ENCODE measurements at places on chromosomes 6 and 20.

DNA sequence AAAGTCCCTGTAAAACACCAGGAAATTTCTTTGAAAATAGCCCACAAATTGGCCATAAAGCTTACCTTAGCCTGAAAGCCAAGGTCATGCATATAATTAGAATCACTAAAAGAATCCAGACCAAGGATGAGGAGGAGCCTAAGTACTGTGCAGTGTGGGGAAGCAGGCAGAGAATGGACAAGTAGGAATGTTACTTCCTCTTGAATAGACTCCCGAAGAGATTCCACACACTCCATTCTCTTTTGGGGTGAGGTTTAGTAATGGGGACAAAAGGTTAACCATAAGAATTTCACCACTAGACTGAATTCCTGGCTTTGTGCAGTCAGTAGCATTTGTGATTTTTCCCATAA lies 27.5 kb upstream of the MARCKS start:
- DNase-seq = no peak

DNA sequence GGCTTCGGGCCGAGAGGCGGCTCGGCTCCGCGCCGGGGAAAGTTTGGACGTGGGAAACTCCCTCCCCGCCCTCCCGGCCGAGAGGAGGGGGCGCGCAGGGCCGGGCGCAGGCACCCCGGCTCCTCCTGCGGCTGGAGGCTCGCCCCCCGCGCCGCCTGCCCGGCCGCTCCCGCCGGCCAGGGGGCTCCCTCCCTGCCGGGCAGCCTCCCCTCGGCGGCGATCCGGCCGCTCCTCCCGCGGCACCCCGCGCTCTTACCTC lies 370 bp downstream of the CDH22 start:
- DNase-seq = no peak

- no peak for DNase-seq
Measured at GRCh38 chr6:14790976-14791375, 454.9 kb upstream of the JARID2 start.

GRCh38 chr20:3465301-3465700 lies 5.5 kb upstream of the ATRN start:
- no peak for DNase-seq

DNA sequence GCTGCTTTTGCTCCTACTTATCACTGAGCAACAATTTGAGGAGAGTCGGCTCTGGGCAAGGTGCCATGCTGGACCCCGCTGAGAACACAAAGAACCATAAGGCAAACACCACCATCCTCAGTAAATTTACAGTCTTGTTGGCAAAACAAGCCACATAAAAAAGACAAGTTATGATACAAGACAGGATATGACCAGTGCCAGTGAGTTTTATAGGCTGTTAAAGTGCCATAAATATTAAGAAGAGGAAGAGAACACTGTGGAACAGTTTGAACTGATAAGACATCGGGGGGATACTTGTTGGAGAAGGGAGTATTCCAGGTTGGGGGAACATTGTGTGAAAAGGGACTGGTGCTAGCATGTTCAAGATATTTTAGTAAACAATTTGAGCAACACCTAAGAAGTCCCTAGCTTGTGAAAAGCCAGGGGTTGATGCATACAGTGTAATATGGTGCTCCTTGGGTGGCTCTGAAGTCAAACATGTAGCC lies 25.3 kb upstream of the RIPOR2 start:
- no peak for DNase-seq

DNA sequence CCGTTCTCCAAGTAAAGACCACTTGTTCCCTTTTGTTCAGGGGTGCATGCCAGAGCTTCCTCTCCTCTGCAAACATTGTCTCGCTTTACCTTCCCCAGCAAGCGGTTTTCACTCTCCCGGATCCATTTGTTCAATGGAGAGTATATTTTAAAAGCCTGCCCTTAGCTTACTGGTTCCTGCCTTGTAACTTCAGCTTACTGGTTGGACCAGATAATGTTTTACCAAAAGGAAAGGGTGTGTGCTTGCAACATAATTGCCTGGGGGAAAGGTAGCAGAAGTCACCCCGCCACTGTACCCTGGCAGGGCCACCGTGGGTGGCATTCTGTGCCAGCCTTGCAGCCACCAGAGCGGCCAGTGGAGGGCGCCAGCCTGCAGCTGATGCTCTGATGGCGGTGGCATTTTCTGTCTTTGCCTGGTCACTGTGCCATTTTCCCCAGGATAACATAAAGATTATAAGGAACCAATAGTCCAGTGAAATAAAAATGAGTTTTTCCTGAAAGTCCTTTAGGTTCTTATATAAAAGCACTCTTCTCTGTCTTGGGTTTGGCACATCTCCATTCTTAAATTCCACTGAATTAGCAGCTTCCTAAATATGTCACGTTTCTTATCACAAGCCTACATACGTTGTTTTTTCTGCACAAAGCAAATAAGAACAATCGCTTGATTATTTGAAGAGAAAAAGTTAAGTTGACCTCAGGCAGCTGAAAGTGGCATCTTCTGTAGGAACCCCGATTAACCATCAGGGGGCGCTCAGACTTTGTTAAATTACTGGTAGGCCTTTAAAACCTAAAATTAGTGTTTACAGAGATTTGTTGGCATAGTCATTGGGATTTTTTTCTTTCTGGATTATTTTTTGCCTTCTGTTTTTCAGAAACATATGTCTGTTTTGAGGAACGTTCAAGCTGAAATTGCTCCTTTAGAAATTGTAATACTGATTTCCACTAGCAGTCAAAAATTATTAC lies 67.4 kb upstream of the XRN2 start:
- no peak for DNase-seq

GRCh38 chr6:110432285-110432900 lies 17.0 kb upstream of the DDO start:
- DNase-seq = no peak

DNA sequence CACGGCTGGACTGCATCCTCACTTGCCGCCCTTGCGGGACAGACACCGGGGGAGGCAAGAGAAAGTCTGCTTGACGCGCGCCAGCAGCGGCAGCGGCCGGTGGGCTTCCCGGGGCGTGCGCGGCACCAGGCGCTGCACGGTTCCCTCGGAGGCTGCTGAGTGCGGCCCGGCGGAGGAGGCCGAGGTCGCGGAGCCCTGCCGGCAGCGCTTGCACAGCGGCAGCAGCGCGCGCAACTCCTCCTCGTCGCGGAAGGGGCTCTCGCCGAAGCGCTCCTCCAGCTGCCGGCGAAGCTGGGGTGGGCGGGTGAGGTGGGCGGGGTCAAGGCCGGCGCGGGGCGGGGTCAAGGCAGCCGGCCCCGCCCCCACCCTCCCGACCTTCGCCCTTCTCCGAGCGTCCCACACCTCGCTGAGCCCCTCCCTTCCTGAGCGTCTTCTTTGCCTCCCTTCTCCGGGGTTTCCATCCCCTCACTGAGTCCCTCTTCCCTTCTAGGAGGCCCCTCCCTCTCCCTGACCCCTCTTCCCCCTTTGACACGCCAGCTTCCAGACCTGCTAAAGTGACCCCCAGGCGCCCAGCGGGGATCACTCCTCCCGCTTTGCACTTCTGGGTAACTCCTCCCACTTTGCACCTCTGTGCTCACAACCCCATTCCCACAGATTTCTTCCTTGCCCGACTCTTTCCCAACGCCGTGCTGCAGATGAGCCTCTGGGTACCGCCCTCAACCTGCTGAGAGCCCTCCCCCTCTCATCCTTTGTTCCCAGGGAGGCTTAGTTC lies 8.8 kb downstream of the DUSP15 start:
- no peak for DNase-seq

GRCh38 chr6:40630051-40630450 lies 42.9 kb upstream of the LRFN2 start:
- no peak for DNase-seq

DNA sequence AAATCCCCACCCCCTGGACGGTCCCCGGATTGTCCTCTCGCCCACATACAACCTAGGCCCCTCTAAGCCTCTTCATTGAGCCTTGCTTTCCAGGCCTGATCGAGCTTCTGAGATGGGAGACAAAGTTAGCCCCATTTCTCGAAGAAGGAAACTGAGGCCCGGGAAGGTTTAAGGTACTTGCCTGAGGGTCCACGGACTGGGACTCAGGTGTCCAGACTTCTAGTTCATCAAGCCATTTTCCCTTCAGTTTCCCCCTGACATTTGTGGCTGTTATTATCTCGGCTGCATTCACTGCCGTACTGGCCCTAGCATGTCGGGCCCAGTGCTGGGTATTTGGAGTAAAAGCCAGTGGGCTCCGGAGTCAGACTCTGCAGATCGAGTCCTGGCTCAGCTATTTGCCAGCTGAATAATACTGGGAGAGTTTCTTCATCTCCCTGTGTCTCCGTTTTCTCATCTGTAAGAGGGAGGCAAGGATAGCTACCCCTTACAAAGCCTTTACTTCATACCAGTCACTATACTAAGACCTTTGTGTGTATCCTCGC lies 633 bp downstream of the RPRD1B start:
- DNase-seq = no peak

GRCh38 chr6:162271922-162272321 lies 455.6 kb downstream of the PRKN start:
- no peak for DNase-seq

- DNase-seq = no peak
Measured at GRCh38 chr6:52519618-52520017, 57.2 kb downstream of the TRAM2 start.

GRCh38 chr20:63692436-63693082 lies 3.9 kb upstream of the TNFRSF6B start:
- DNase-seq = no peak

DNA sequence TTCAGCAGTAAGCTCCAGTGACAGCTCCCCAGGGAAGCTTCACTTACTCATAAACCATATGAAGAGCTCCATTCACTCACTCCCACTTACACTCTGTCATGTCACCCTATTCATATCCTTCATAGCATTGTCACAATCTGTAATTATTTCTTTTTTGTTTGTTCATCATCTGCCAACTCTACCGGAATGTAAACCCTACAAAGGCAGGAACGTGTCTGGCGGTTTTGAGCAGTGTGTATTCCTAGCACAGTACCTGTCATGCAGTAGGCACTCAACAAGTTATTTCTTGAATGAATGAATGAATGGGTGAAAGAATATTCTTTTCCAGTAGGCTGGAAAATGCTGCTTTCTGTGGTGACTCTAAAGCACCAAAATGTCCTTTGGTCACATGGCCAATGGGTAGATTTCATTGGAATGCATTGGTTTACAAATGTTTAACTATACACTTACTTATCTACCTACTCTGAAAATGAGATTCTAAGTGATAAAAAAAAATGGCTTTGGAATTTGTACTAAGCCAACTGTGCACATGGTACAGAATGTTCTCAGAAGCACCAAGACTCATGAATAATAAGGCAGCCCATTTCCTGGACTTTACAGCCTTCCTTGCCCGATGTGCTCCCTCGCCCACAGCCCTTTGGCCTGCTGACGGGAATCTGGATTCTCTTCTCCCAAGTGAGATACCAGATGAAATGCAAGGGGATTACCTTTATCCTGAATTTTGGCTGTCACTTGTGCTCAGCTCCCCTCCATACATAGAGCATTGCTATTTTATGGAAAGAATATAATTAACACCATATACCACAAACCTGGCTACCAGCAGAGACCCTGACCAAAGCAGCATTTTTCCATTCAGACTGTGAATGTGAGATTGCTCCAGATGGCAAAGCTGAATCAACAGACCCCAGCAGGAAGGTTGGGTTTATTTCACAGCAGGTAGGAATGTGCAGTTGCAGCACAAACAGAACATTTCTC lies 273.3 kb downstream of the ALDH8A1 start:
- no peak for DNase-seq

DNA sequence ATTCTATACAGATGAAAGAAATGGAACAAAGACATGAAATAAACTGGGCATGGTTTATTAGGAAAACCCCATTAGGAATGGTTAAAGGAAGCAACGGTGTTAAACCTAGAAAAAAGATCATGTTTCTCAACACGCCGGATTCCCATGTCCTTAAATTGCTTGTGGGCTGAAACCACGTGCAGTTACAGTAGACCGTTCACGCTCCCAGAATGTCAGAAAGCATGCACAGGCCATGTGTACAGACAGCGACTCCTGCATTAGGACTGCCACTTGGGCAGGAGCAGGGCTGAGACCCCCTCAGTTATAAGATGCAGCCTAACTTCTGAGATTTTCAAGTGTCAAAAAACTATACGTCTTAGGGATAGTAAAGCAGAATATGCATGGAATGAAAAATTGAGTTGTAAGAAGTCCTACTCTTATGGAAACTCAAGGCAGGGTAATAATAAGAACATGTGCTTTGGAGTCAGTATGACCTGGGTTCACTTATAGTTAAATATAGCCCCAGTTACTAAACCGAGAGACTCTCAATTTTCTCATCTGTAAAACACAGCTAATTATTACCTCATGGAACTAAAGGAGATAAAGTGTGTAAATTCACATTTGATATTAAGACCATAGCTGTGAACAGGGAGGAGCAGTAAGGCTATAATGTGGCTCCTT lies 174.0 kb upstream of the UST start:
- no peak for DNase-seq

DNA sequence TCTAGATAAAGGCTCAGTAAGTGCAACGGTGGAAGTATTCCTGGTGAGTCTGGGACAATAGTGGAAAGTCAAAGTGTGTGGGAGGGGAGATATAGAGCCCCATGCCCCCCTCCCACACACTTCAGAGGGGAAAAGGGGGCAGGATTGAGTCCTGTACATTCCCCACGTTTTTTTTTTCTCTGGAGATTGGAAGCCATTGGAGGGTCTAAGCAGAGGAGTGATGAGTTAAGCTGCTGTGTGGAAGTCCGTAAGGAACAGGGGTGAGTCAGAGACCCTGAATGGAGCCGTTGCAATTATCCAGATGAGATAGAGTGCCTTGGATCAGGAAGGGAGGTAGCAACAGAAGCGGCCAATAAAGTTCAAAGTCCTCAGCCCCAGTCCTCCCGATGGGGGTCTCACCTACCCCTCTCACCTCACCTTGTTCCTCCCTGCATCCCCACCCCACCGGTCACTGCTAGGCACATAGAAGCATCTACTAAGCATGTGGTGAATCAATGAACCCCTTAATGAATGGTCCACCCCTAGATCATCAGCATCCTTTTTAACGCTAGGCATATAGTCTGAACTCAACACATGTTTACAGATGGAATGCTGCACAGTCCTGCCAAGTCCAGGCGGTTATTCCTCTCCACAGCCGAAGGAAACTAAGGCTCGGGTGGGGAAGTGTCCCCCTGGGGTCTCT lies 662 bp upstream of the SLC9A8 start:
- DNase-seq = no peak

DNA sequence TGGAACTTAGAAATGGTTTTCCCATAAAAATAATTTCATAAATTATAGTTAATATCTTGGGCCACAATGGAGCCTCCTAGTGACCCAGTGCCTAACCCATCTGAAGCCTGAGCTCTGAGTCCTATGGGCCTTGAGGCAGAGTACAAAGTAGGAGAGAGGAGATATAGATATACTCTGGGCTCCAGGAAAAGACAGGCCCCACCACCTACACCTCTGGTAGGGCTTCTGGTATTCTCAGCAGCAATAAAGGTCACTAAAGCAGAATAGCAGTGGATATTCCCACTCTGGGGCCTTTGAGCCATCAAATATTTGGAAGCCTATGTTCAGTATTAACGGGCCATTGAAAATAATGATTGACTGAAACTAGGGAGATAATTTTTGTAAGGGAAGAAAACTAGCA lies 24.1 kb downstream of the CYP39A1 start:
- DNase-seq = no peak

DNA sequence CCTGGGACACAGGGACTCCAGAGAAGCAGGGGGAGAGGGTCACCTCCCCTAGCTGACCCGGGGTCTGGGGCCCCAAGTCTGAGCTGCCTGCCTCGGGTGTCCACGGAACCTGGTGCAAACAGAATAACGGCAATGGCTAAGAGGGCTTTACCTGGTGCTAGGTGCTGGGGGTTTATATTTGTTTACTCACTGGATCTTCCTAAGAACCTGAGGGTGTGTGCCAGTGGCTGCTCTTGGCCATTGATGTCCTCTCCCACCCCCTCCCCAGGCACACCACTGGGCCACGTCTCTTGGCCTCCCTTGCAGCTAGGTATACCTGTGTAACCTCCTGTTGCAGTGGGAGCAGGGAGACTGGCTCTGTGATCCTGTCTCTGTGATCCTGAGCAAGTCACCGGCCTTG lies 157.9 kb upstream of the MLN start:
- no peak for DNase-seq

Data from esophagus squamous epithelium (tissue), 5 donors.